ENCODE measurements at places on chromosomes 11 and 22. TPM values are rescaled to one million over a fixed set of nuclear protein-coding genes. Genes with fewer than 3 reads are reported as not detected.

DNA sequence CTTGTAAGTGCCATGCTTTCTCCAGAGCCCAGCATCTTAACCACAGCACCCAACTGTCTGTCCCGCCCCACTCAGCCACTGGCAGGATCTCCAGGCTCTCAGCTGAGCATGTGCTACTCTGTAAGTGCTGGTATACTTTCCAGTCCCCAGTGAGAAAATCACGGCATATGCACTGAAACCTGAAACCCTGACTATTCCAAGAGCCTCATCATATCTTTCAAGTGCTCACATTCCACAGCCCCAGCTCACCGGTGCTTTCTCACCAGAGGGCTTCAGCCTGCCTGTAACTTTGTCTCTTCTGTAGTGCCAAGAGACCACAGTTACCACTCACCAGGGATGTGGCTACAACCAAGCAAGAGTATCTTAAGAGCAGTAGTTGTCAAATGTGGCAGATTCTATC is 24.4 kb upstream of the PAMR1 start:
- DNase-seq: peak; percentile 69

DNA sequence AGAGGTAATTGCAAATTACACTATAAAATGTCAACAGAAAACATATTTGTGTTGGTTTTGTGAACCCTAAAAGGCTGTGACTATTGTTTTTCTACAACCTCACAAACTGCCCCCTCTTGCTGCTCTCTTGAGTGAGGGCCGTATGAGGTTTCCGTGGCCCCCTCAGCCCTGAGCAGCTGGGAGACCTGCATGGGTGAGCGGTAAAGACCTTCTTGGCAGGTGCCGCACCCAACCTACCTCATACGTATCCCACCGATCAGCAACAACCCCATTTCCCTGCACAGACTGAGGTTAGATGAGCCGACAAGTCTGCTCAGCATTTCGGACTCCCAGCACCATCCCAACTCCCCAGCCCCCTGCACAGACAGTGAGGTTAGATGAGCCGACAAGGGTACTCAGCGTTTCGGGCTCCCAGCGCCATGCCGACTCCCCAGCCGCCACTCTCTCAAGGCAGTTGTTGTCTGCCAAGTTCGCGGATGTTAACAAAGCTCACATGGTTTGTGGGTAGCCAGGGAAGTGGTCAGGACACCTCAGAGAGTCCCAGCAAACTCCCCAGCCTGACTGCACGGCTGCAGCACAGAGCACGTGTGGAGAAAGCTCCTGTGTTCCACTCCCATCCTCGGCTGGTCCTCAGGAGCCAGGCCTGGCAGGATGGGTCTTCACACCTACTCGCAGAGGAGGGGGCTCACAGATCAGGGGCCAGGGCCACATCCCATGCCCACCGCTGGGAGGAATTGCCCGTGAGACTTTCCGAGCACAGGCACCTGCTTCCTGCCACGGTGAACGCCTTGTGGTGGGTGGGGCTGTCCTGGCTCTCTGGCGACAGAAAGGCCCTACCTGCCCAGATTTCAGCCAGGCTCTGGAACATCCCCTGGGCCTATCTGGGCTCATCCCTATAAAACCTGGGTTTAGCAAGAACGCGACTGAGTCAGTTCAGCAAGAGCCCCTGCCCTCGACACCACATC is 502.9 kb downstream of the BRD1 start:
- no peak for DNase-seq

- no peak for DNase-seq
Measured at GRCh38 chr11:76288166-76288980, 82.1 kb upstream of the WNT11 start.

- DNase-seq: no peak
Measured at GRCh38 chr11:122044086-122044485, 71.9 kb downstream of the BLID start.

Gene NPAS4
- total RNA-seq: not detected

Gene LRRC4C
- total RNA-seq: not detected

Gene ACAD8
- 16.1 TPM for total RNA-seq
